ENCODE measurements at places on chromosomes 12 and 14.
A peak's percentile ranks its signal among the peaks of the same experiment; 100 is the strongest.

- no peak for DNase-seq
These were observed 134.4 kb downstream of the DACT1 start for GRCh38 chr14:58772116-58772515.

GRCh38 chr12:85836197-85837090, at the start of gene RASSF9:
RASSF9 (minus strand) TSS chr12:85836409; CDS start chr12:85836201, 208 bp downstream.
- DNase-seq, result no peak

- DNase-seq, result no peak
These were observed 5.7 kb downstream of the SLC8B1 start for GRCh38 chr12:113329022-113329790.

GRCh38 chr12:18421867-18422266, 160.5 kb downstream of the PIK3C2G start:
- DNase-seq, result no peak

DNA sequence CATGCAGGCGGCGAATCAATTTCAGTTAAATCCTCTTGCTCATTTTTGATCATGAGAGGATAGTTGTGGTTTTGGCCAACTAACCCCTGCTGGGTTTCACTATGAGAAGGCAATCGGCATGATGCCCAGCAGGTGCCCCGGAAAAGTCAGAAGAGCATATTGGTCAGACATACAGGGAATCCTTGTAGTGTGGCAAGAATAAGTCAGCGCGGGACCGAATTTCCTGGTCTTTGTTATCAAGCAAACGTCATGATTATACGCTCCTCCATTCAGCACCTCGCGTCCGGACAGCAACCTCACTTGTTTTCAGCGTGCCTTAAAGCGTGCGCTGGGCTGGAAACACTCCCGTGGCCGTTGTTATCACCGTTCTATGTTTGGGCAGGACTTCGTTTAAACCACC, 1.8 kb downstream of the TBC1D30 start:
- peak; percentile 77 for DNase-seq

DNA sequence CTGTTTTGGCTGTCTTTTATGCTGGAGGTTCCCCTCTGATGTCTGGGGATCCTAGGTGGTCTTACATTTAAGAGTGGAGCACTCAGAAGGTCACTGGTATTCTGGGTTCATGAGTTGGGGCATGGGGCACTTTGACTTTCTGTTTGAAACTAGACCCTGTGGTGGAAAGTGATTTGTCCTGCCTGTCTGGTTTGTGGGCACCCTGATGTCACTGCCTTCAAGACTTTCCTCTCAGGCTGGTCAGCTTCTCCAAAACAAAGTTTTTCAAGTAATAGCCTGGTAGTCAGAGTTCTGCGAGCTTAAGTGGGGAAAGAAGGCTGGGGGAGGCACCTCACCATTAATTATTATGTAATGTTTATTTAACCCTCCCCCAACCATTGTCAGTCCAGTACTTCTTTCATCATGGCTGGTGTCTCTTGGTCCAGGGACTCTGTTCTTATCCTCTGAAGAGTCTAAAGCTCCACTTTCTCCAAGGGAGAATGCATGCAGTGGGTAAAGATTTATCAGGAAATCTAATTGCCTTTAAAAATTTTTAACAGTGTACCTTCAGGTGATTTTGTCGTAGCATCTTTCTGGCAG, 35.3 kb downstream of the ZC3H14 start:
- DNase-seq, result no peak

GRCh38 chr14:35420036-35420811, 15.7 kb upstream of the NFKBIA start:
- no peak for DNase-seq

DNA sequence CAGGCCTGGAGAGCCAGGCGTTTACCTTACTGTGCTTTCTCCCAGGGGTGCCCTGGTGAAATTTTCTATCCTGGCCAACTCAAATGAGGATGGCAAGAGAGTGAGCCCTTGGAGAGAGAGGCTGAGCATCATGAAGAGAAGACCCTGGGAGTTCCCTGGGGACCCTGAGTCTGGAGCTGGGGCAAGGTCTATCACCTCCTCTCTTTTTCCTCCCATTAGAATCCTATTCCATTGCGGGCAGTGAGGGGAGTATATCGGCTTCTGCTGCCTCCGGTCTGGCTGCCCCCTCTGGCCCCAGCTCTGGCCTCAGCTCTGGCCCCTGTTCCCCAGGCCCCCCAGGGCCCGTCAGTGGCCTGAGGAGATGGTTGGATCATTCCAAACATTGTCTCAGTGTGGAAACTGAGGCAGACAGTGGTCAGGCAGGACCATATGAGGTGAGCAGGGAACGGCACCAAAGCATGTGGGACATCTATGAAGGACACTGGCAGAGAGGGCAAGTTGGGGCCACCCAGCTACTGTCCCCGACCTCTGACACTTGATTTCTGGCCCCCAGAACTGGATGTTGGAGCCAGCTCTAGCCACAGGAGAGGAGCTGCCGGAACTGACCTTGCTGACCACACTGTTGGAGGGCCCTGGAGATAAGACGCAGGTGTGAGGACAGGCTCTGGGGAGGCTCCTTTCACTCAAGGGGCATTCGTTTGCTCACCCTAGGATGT, 1.6 kb downstream of the ARHGEF25 start:
- DNase-seq, result no peak

DNA sequence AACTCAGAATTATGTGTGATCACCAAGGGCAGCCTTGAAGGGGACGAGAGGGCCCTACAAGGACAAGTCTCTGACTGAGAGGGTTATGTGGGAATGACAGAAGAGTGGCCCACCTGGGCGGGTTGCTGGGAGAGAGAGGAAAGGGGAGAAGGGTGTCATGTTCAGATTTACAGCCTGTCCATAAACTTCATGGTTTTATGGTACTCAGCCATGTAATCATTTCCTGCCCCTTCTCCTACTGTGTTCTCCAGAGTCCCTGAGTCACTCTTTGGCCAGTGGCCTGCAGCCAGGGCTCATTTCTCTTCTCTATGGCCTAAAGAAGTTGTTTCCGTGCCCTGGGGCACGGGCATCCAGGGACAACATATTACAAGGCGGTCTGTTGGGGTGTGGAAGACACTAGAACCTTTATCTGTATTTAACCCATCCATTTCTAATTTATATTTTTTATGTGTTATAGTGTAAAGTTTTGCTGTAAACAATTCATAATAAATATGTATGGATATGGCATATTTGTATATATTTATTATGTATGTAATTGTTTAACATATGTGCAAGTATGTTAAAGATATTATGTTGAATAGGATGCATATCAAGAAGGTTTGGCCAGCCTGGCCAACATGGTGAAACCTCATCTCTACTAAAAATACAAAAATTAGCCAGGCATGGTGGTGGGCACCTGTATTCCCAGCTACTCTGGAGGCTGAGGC, 26.9 kb downstream of the DDX47 start:
- DNase-seq, result no peak

DNA sequence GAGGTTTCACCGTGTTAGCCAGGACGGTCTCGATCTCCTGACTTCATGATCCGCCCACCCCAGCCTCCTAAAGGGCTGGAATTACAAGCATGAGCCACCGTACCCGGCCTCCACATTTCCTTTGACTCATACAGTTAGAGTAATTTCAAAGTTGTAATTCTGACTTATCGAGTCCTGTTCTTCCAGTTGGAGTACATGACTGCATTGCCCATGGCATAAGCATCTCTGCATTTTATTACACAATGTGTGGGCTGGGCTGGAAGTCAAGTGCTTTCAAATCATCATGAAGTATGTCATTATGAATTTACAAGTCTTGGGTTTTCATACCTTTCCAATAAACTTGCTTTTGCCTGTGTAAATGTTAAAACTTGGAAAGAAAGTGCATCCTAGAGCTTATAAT, 1295.7 kb upstream of the FLRT2 start:
- no peak for DNase-seq

- no peak for DNase-seq
These were observed 28.6 kb downstream of the PYM1 start for GRCh38 chr12:55899082-55899481.

DNA sequence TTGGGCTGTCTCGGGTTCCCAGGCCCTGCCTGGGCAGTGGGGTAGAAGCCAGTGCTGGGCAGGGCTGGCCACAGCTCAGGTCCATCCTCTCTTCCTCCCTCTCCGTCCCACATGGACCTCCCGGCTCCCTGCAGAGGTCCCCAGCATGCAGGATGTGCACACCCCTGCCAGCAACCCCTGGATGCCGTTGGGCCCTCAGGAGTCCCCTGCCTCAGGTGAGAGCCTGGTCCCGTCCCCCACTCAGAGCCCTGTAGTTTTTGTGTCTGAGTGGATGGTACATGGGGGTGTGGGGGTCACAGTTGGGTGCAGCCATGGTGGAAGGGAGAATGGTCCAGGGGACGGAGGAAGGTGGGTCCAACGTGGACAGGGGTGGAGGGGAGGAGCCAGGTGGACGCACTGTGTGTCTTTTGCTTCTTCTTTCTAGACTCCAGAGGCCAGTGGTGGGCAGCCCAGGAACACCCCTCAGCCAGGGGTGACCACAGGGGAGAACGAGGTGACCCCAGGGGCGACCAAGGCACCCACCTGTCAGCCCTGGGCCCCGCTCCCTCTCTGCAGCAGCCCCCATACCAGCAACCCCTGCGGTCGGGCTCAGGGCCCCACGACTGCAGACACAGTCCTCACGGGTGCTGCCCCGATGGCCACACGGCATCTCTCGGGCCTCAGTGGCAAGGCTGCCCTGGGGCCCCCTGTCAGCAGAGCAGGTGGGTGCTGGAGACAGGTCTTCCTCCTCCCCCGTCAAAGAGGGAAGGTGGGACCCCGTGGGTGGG, 21.7 kb downstream of the PAPLN start:
- DNase-seq, result no peak

GRCh38 chr12:130083734-130084133, 78.5 kb upstream of the FZD10 start:
- no peak for DNase-seq

DNA sequence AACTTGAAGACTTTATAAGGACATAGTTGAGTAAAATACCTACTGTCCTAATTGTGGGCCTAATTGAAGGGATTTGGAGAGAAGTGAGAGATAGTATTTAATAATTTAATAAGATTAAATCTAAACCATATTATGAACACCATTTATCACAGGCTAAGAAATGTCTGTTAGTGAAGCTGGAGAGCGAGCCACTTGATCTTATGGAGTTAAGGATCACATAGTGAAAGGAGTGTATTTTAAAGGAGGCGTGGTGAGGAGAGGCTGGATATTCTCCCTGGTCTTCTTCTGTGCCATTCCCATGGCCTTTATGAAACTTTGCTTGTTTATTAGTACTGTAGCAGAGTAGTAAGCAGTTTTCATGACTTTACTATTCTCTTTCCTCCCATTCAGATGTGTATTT, 172.4 kb downstream of the TRHDE start:
- DNase-seq, result no peak

- DNase-seq, result no peak
These were observed 3.4 kb downstream of the LBHD2 start for GRCh38 chr14:103087343-103087835.

DNA sequence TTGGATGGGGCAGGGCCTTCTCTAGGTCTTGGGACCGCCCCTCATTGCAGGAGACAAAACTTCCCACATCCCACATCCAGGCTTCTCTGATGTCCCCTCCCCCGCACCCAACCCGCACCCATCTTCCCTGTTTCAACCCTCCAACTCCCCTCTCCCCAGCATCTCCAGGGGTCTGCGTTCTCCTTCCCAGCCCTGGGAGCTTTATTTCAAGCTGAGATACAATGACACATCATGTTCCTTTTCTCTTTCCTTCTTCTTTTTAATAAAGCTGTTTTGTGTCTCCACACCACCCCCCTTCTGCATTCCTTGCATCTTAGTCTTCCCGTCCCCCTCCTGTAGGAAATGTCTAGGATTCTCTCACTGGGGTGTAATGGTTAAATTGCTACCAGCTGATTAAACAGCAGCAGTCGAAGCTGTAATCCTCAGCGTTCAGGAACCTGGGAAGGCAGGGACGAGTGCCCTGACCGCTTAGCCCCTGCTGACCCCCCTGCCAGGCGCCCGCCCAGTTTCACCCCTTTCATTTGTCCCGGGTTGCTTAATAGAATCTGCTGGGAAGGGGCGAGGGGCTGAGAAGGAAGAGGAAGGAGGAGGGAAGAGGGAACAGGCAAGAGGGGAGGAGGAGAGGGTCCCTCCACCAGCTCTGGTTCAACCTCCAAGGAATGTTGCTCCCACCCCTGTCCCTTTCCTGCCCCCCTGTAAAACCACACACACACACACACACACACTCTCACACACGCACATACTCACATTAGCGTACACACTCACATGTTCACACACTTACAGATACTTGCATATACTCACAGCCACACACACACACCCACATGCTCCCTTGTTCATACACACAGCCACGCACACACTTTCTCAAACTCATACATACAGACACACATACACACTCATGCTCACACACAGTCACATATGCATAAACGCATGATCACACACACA, 104.5 kb upstream of the MED13L start:
- DNase-seq, result no peak

DNA sequence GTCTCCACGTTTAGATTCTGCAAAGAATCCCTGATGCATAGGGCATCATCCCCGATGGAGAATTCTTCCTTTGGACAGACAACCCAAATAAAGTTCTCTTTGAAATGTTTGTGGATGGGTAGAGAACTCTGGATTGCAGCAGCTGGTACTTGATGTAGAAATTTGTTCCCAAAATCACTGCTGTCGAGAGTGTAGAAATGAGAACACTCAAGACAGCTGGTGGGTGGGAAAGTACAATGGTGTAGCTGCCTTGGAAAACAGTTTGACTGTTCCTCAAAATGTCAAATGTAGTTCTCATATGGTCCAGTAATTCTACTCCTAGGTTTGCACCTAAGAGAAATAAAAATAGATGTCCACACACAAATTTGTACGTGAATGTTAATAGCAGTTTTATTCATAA, 671.5 kb upstream of the TMEM132C start:
- DNase-seq, result no peak

- DNase-seq, result no peak
These were observed 124.7 kb downstream of the DAAM1 start for GRCh38 chr14:59313144-59313651.

GRCh38 chr14:69105326-69105725, 47.6 kb downstream of the DCAF5 start:
- no peak for DNase-seq

DNA sequence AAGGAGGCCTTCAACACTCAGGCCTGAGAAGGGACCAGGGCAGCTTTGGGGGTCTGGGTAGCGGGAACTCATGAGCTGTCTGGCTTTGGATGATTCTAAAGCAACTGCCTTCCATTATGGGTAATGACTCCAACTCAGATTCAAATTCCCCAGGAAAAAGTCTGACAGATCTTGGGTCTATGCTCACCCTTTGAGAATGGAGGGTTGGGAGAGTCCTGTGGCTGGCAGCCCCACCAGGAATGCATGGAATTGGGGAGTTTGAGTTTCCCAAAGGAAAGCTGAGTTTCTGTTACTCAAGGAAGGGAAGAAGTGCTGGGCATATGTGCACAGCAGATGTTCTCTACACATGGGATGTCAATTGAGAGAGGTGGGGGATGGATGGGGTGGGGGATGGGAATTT, 22.4 kb upstream of the LTBP2 start:
- no peak for DNase-seq

DNA sequence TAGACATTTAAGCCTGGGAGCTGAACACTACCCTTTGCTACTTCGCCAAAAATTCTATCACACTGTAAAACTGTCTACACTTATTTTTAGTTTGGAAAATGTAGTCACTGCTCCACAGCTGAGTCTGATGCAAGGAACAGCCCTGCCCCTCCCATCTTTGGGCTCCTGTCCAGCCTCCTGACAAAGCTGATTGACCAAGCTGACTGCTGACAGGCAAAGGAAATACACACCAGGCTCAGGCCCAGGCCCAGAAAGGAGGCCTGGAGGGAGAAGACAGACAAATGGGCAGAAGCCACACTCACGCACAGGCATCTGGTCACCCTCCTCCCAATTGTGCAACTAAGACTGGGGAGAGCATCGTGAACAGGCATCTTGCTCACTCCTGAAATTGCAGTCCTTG, 55.3 kb downstream of the ISCA2 start:
- DNase-seq, result no peak

Data from type B pancreatic cell (in vitro differentiated cells).